ENCODE measurements at places on chromosomes 7 and 10. TPM values are rescaled to one million over a fixed set of nuclear protein-coding genes. Genes with fewer than 3 reads are reported as not detected.
A peak's percentile ranks its signal among the peaks of the same experiment; 100 is the strongest.

GRCh38 chr10:103671126-103671895 is 177.8 kb downstream of the NEURL1 start:
- no peaks in the 10 kb centered on the region for H3K27me3 ChIP-seq
- no peaks in the 10 kb centered on the region for H3K36me3 ChIP-seq

DNA sequence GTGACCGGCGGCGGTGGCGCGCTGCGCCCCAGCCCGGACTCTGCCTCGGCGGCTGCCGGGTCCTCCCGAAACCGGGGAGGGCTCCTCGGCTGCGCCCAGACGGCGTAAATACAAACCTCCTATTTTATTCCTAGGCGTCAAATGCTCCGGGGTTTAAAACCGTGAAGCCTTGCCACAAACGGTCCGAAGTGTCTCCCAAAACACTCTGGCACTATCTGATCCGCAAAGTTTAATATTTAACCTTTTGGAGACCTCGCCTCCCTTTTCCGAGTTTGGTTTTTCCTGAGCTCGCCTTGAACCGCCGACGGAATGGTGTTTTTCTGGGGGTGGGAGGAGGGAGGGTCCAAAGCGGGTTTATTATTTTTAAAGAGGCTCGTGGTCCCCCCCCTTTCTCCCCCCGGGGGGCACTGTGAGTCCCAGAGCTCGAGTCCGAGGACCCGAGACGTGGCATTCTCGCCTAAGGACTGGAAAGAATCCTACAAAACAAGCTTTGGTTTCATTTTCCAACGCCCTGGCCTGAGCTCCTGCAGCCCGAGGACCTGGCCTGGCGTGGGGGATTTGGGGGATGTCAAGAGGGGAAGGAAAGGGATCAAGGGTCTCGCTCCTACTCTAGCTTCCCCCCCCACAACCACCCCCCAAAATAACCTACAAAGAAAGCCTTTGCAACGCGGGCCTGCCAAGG is 1.8 kb downstream of the TNRC18 start:
- no peaks in the 10 kb centered on the region for H3K27me3 ChIP-seq
- H3K36me3 ChIP-seq: no peaks in the 10 kb centered on the region

- no peaks in the 10 kb centered on the region for H3K27me3 ChIP-seq
- no peak for DNase-seq
- no peaks in the 10 kb centered on the region for H3K36me3 ChIP-seq
- H3K27ac ChIP-seq: no peak overlapping the region
These were observed 59.6 kb upstream of the PITRM1 start for GRCh38 chr10:3231951-3232730.

- H3K36me3 ChIP-seq: no peaks in the 10 kb centered on the region
- H3K4me3 ChIP-seq: peak within 1 kb of the TSS; percentile 37
- peak; percentile 67 for DNase-seq
- no peaks in the 10 kb centered on the region for H3K27me3 ChIP-seq
- peak within 1 kb of the TSS; percentile 73 for H3K27ac ChIP-seq
These were observed at the start of gene RAPGEF5 for GRCh38 chr7:22356701-22357310. Gene RAPGEF5 (minus strand): TSS chr7:22357154. CDS start chr7:22357060, 94 bp downstream.

DNA sequence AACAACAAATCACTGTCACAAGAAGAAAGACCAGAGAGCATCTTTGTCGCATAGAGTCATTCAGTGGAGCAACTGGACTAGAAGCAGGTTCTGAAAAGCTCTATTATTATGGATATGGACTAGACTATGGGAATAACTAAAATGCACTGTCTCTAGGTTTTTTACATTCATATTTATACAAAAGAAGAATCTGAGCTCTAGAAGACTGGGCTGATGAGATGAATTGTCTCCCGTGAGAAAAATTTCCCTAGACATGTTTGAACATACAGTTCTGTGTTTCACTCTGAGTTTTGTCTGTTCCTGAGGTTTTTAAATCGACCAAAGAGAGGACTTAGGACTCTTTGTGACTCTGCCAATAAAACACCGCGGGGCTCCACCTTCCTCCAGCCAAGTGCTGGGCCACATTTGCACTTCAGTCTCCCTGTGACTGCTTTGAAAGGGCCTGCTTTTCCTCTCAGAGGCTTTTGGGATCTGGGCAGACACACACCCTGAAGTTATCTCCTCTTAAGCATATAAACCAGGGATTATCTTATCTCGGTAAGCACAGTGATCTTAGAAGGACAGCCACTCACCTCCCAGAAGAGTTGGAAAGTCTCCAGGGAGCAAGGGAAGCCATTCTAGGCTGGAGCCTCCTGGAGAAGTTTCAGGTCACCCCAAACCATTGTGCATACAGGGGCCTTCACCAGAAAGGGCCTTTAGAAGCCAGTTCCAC is 101.0 kb upstream of the JCAD start:
- H3K27me3 ChIP-seq: no peaks in the 10 kb centered on the region
- no peak for DNase-seq
- H3K4me1 ChIP-seq: no peaks in the 10 kb centered on the region
- no peak overlapping the region for H3K4me3 ChIP-seq

DNA sequence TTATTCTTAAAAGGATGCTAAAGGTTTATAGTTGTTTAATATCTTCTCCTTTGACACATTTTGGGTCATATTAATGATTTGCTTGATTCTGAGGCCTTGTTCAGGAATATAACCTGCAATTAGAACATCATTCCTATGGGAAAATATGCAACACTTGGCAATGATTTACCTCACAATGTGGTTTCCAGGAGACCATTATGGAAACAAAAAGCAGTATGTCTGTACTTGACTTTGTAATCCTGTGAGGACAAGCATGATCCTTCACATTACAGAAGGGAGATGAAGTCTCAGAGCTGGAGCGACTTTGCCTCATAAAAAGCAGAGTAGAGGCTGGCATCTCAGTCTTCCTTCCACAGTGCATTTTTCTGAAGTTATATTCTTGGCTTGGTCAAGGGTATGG is 57.0 kb upstream of the CDCA7L start:
- no peak overlapping the region for H3K4me3 ChIP-seq
- DNase-seq: no peak
- H3K36me3 ChIP-seq: no peaks in the 10 kb centered on the region
- no peaks in the 10 kb centered on the region for H3K4me1 ChIP-seq
- H3K27me3 ChIP-seq: no peaks in the 10 kb centered on the region

- no peak overlapping the region for H3K4me3 ChIP-seq
- no peak overlapping the region for H3K27ac ChIP-seq
- H3K27me3 ChIP-seq: no peaks in the 10 kb centered on the region
- H3K36me3 ChIP-seq: no peaks in the 10 kb centered on the region
- H3K4me1 ChIP-seq: no peaks in the 10 kb centered on the region
These were observed 1.6 kb downstream of the FAM24A start for GRCh38 chr10:122911889-122912484.

Gene VWA2
- 8.0 TPM for total RNA-seq

DNA sequence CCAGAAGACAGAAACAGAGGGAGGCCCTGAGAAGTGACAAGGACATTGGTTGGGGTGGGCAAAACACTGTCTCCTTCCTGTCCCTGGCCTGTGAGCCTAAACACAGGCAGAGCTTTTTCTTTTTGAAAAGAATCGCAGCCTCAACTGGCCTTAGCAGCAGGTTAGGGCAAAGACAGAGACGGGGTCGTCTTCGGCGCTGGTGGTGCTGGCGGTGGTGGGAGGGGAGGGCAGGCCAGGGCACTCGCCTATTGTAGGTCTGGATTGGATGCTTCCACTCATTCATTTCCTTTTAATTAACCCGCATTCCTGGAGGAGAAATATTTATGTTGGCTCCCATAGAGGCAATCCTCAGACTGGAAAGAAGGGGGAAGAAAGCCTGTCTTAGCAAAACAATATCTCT is 22.6 kb downstream of the WNT8B start:
- DNase-seq: no peak
- no peak overlapping the region for H3K27ac ChIP-seq
- no peaks in the 10 kb centered on the region for H3K36me3 ChIP-seq
- peaks cover 10% of the 10 kb centered on the region for H3K27me3 ChIP-seq
- no peak overlapping the region for H3K4me3 ChIP-seq

GRCh38 chr7:132354527-132354926 is 221.7 kb downstream of the PLXNA4 start:
- H3K4me1 ChIP-seq: no peaks in the 10 kb centered on the region
- H3K27ac ChIP-seq: no peak overlapping the region
- no peaks in the 10 kb centered on the region for H3K36me3 ChIP-seq
- DNase-seq: no peak
- H3K4me3 ChIP-seq: no peak overlapping the region

DNA sequence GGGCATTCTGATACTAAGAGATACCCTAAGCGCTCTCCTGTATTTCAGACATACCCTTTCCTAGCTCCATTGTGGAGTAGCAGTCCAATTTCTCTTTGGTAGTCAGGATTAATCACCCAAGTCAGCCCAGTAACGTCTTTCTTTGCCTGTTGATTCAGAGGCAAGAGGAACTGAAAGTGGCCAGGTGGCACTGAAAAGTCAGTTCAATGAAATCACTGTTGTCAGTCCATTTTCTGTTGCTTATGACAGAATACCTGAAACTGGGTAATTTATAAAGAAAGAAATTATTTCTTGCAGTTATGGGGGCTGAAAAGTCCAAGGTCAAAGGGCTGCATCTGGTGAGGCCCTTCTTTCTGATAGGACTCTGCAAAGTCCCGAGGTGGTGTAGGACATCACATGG is 40.2 kb downstream of the ANKRD61 start:
- no peak for DNase-seq
- no peaks in the 10 kb centered on the region for H3K36me3 ChIP-seq
- no peaks in the 10 kb centered on the region for H3K27me3 ChIP-seq

GRCh38 chr10:18236756-18237155 is 96.5 kb downstream of the CACNB2 start:
- no peak overlapping the region for H3K4me3 ChIP-seq
- no peak for DNase-seq
- H3K27ac ChIP-seq: no peak overlapping the region
- H3K27me3 ChIP-seq: no peaks in the 10 kb centered on the region

DNA sequence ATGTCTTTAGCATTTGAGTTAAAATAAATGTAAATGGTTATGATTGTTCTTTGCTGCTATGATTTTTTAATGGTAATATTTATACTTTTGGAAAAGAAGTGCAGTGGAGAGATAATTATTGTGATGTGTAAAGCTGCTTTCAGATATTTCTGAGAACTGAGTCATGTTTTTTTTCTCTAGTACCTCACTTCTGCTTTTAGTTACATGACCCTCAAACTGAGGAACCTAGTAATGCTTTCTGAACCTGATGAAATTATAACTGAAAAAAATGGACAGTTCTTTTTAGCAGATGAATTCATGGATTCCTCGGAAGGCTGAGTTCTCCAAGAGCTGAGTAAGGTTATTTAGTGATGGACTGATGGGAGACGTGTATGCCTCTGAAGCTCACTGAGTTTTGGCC is 167.8 kb downstream of the CDCA7L start:
- H3K4me3 ChIP-seq: no peak overlapping the region
- no peaks in the 10 kb centered on the region for H3K36me3 ChIP-seq
- H3K27ac ChIP-seq: no peak overlapping the region
- DNase-seq: no peak
- H3K27me3 ChIP-seq: no peaks in the 10 kb centered on the region

- no peak overlapping the region for H3K4me3 ChIP-seq
- H3K4me1 ChIP-seq: no peaks in the 10 kb centered on the region
- DNase-seq: no peak
- H3K36me3 ChIP-seq: no peaks in the 10 kb centered on the region
- H3K27me3 ChIP-seq: no peaks in the 10 kb centered on the region
- H3K27ac ChIP-seq: no peak overlapping the region
These were observed 52.4 kb upstream of the ADRB1 start for GRCh38 chr10:113991091-113991860.

DNA sequence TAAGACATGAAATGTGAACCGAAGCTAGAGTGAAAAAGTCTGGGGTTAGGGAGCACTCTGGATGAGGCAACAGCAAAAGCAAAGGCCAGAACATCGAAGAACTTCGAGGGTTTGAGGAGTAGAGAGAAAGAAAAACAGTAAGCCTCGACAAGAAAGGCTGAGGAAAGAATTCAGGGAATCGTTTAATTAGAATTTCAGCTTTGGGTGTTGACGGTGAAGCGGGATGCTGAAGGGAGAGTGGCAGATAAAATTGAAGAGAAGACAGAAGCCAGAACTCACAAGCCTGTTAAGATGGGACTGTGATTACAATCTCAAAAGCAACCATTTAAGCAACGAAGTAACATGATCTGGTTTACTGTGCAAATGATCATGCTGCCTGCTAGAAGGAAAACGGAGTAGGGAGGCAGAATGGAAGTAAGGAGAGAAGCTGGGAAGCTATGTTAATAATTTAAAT is 2.1 kb downstream of the TRDMT1 start:
- no peaks in the 10 kb centered on the region for H3K4me1 ChIP-seq
- H3K27me3 ChIP-seq: no peaks in the 10 kb centered on the region
- peak overlapping the region; percentile 8 for H3K4me3 ChIP-seq
- DNase-seq: no peak

GRCh38 chr10:78349165-78349516 is 315.5 kb downstream of the RPS24 start:
- no peaks in the 10 kb centered on the region for H3K4me1 ChIP-seq
- H3K27ac ChIP-seq: no peak overlapping the region
- H3K36me3 ChIP-seq: peaks cover 3% of the 10 kb centered on the region
- no peak overlapping the region for H3K4me3 ChIP-seq

DNA sequence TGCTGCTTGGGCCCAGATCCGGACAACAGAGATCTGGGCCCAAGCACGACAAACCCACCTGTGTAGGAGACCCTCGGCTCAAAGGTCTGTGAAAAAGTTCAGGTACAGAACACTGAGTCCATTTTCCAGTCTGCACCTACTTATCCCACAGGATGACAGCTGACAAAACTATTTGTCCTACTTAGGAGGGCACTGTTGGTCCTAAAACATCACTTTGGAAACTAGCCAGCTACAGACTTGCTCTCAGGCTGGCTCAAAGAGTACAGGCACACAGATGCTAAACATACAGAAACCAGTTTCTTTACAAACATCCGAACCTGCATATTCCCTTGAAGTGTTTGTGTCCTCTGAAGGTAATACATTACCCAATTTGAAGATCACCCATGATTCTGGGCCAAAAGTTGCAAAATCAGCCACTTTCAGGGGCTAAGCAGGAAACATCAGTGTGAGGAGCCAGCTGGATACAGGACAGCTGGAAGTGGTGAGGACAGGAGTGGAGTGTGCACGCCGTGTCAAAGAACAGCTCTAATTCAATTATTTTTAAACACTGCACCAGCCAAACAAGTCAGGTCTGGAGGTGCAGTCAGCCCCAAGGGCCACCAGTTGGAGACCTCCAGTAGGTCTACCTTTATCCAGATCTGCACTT is 88.5 kb downstream of the NOC3L start:
- H3K36me3 ChIP-seq: no peaks in the 10 kb centered on the region
- no peak overlapping the region for H3K27ac ChIP-seq
- H3K4me1 ChIP-seq: no peaks in the 10 kb centered on the region

DNA sequence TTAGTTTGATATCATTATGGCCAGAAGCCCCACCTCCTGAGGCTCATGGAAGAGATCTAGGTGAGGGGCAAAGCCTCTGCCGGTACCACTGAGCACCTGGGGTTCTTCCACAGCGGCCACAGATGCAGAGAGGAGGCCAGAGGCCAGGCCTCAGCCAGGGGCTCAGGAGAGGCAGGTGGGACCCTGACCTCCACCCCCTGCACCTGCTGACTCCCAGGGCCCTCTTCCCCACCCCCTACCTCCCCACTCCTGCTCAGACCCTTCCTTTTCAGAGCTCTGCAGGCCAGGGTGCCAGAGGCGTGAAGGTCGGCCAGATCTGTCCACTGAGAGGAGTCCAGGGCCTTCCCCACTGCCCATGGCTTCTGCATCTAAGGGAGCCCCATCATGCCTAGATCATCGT is 178.7 kb upstream of the PPP2R2D start:
- no peaks in the 10 kb centered on the region for H3K36me3 ChIP-seq
- H3K4me1 ChIP-seq: no peaks in the 10 kb centered on the region
- H3K27ac ChIP-seq: no peak overlapping the region

Gene C10orf62
- 0.32 TPM for total RNA-seq

GRCh38 chr7:54986716-54987115 is 32.1 kb upstream of the EGFR start:
- no peaks in the 10 kb centered on the region for H3K27me3 ChIP-seq
- no peaks in the 10 kb centered on the region for H3K4me1 ChIP-seq
- no peak overlapping the region for H3K4me3 ChIP-seq
- no peak for DNase-seq
- H3K36me3 ChIP-seq: no peaks in the 10 kb centered on the region
- no peak overlapping the region for H3K27ac ChIP-seq
